ENCODE measurements at places on chromosomes 16 and 17.
A peak's percentile ranks its signal among the peaks of the same experiment; 100 is the strongest.

DNA sequence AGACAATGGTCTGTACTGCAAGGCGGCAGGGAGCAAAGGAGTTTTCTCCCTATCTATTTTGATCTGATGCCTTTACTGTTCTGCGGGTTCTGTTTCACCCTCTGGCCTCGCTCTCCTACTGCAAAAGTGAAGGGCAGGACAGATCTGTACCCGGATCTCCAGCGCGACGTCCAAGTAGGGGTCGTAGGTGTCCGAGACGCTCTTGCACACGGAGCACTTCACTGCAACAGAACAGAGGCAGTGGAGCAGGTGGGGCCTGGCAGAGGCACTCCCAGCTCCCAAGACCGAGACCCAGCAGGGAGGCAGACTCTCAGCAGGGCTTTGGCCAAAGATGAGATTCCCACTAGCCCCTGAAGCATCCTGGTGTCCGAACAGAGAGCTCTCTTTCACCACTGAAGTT is 19.8 kb downstream of the USP36 start:
- no peak for DNase-seq

DNA sequence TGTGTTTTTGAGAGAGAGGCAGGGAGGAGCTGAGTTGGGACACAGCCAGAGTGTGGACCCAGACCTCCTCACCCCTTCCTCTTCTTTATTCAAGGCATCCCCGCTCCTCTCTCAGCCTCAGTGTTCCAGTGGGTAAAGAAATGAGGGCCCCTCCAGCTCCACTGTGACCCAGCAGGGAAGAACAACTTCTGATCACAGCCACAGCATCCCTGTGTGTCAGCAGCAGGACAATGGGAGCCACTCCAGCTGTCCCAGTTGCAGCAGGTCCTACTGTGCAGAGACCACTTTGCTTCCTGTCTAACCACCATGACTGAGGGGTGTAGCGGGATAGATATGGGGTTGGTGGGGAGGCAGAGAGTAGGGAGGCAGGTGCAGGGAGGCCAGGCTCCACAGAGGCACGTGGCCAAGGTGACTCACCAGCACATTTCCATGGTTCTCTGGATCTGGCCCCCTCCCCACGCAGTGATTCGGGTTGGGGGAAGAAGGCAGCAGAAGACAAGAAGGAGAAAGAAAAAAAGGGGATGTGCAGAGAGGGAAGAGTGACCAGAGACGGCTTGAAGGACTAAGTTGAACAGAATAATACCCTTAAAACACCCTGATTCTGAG is 24.5 kb downstream of the PIK3R5 start:
- DNase-seq, result no peak

- DNase-seq, result no peak
These were observed 50.1 kb downstream of the AXIN2 start for GRCh38 chr17:65511316-65511715.

DNA sequence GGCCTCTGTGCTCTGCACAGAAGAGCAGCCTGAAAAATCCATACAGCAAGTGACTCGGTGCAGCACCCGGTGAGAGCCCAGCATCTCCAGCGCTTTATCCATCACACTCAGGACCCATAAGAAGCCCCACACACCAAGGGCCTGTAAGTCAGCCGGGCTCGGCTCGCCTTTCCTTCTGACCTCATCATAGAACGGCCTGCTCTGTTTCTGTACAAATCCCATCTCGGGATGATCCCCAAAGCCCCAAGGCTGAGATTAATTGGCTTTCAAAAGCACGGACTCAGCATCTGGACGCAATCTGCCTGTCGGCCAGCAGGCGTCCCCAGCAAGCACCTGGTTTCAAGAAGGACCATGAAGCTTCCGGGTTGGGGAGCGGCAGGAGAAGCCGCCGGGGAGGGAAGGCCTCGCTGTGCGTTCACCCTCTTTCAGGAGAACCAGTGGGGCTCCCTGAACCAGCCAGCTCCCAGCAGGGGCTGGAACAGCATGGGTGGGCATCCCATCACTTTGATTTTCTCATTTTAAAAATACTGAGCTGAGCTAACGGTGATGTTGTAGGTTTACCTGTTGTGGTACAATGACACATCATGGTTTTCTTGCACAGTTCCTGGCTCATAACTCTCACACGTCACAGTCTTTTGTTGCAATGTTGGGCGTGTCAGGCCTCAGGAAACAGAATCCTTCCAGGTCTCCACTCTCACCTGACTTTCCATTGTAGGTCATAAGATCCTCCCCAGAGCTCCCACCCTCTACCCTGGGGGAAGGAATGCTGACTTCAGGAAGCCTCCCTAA is 6.7 kb downstream of the CCDC57 start:
- DNase-seq, result peak; percentile 85

DNA sequence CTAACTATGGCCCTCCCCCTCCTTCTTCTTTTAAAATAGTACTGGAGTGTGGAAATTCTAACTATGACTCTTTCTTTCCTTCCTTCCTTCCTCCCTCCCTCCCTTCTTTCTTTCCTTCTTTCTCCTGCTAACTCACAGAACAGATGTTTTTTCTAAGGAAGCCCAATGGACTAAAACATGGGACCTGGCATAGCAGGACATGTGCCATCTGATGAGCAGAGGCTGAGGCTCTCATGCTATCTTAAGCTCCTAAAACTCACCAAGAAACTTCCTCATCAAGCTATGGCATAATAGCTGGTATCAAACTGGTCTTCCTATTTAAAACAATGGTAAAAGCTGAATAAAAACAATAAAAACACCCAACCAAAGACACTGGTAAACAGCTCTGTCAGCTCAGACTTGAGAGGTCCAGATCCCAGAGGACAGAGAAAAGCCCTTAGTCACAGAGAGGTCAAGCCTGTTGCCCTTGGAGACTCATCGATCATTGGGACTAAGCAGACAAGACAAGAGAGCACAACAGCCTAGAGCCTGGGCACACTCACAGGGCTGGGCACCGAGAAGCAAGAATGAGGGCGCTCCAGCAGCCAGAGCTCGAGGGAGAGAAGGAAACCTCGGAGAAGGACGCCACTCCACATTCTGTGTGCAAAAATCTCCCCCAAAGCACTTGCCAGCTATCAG is 27.6 kb downstream of the SLC38A10 start:
- no peak for DNase-seq

DNA sequence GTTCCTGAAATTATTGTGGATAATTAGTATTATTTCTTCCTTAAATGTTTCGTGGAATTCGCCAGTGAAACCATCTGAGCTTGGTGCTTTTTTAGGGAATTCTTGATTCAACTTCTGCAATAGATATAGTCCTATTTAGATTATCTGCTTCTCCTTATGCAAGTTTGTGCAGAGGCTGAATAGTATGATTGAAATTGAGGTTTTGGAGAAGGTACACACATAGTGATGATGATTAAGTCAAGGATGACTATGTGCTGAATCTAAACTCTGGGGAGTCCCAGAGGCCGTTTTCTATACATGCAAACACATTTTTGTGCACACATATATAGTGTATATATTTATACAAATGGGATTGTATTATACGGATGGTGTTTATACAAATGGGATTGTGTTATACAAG is 5.2 kb upstream of the MYH4 start:
- peak; percentile 10 for DNase-seq

DNA sequence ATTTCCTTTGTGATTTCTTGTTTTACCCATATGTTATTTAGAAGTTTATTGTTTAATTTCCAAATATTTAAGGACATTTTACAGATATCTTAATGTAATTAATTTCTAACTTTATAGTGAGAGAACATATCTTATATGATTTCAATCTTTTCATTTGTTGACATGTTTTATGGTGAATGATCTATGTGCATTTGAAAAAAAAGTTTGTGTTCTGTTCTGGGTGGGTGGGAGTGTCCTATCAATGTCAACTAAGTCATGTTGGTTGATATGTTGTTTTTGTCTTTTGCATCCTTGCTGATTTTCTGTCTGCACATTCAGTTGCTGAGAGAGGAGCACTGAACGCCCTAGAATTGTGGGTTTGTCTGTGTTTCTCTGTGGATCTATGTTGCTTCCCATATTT is 50.3 kb upstream of the CBFA2T3 start:
- no peak for DNase-seq

GRCh38 chr16:12539185-12539929 is 264.3 kb downstream of the CPPED1 start:
- peak; percentile 76 for DNase-seq

- DNase-seq, result peak; percentile 48
These were observed 2.9 kb upstream of the IFI35 start for GRCh38 chr17:43003542-43004172.

DNA sequence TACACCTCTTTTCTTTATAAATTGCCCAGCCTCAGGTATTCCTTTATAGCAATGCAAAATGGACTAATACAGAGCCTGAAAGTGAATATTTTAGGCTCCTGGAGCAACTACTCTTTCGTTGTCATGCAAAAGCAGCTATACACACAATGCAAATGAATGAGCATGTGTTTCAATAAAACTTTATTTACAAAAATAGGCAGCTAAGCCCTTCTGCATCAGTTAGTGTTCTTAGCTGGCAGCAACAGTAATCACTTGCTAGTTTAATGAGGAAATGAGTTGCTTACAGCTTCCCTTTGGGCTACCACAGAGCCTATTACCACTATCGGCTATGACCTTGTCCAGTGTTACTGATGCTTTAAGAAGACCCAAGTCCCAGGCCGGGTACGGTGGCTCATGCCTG is 402.9 kb downstream of the XYLT1 start:
- no peak for DNase-seq

- DNase-seq, result peak; percentile 64
These were observed 38.6 kb downstream of the USP10 start for GRCh38 chr16:84738255-84739038.

All from fibroblast of skin of abdomen (primary cell).